ENCODE measurements at places on chromosomes 7 and 10. TPM values are rescaled to one million over a fixed set of nuclear protein-coding genes. Genes with fewer than 3 reads are reported as not detected.

Gene AASS
- 398 TPM for total RNA-seq

Gene DOCK4
- total RNA-seq, result 4.9 TPM

Gene EXOC4
- 75.8 TPM for total RNA-seq

Gene LGI1
- total RNA-seq, result 1.2 TPM

Gene ASB15
- total RNA-seq, result not detected

Gene H2BK1
- total RNA-seq, result 0.97 TPM

Gene EBF3
- total RNA-seq, result 0.04 TPM

Gene HOXA9
- total RNA-seq, result not detected

Gene PSPH
- 51.4 TPM for total RNA-seq

Gene TMEM273
- total RNA-seq, result not detected

Gene POU6F2
- 1.9 TPM for total RNA-seq
